ENCODE measurements at places on chromosomes 1 and 21.

DNA sequence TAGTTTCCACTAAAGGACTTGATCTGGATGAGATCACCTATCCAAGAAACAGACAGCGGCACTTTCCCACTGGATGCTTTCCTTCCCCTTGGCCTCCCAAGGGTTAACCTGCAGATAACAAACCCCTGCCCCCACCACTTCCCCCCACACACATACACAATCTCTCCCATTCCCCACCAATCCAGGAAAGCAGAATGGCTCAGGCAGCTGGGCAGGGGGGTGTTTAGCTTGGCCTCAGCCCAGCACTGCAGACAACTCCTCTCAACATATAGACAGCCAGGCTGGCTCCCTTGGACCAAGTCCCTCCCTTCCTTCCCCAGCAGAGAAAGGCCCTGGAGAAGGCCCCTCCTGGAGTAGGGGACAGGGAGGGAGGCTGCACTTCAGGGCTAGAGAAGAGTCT lies 24.6 kb downstream of the PLEKHA6 start:
- DNase-seq = no peak

GRCh38 chr1:190193508-190194115 lies 284.1 kb downstream of the BRINP3 start:
- DNase-seq = no peak

GRCh38 chr1:37718901-37719571 lies 26.7 kb downstream of the CDCA8 start:
- no peak for DNase-seq

GRCh38 chr1:224733027-224733911 lies 117.2 kb downstream of the CNIH3 start:
- DNase-seq = no peak

- DNase-seq = no peak
Measured at GRCh38 chr1:248627971-248628844, 6.7 kb downstream of the OR2T11 start.

GRCh38 chr1:17633654-17634053 lies 94.2 kb downstream of the ARHGEF10L start:
- no peak for DNase-seq

- no peak for DNase-seq
Measured at GRCh38 chr1:4500441-4500840, 154.0 kb upstream of the AJAP1 start.

GRCh38 chr1:206690516-206690915 lies 5.8 kb downstream of the MAPKAPK2 start:
- DNase-seq = peak; percentile 43

DNA sequence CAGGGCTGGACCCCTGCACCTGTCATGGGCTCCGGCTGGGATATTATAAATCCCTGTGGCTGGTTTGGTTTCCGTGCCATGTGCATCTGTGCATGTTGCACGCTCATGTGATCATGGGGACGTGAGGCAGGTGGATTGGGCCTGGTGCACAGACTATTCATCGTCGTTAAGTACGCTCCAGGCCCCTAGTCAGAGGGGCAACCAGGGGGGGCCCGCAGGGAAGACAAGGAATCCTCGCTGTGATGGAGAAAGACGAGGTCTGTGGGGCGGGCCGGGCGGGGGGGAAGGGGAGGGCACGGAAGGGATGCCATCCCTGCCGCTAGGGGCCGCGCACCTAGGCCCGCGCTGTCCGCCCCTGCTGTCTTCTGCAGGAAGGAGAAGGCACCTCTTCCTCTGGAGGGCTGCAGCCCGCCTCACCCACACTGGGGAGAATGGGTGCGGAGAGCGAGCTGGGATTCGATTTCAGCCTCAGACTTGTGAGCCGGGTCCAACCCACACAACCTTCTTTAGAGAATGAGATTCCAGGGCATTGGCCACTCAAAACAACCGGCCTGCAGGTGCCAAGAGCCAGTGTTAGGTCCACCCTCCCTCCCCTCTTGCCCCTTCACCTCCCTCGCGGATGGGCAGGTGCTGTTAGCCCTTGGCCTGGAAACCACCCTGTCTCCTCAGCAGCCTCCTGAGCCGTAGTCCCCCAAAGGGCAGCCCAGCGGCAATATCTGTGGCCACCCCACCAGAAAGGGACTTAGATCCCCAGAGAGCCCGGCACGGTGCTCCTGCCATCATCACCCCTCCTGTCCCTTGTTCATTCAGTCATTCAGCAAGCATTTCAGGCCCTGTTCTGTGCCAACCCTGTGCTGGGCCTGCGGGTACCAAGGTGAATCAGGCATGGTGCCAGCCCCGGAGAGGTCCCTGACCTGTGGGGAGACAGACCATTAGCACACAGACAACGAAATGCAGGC lies 950 bp upstream of the LRP8 start:
- no peak for DNase-seq

GRCh38 chr1:201275253-201275666 lies 8.0 kb upstream of the PKP1 start:
- no peak for DNase-seq

- DNase-seq = no peak
Measured at GRCh38 chr1:214946615-214947014, 135.9 kb upstream of the KCNK2 start.

DNA sequence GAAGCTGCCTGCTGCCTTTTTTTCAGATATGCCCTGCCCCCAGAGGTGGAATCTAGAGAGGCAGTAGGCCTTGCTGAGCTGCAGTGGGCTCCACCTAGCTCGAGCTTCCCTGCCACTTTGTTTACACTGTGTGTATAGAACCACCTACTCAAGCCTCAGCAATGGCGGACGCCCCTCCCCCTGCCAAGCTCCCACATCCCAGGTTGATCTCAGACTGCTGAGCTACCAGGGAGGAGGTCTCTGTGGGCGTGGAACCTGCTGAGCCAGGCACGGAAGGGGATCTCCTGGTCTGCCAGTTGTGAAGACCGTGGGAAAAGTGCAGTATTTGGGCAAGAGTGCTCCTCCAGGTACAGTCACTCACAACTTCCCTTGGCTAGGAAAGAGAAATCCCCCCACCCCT lies 65.1 kb downstream of the MSH4 start:
- no peak for DNase-seq
